Effector CD8-positive, alpha-beta T cell (primary cell): ENCODE measurements at places on chromosomes 4 and X.
A peak's percentile ranks its signal among the peaks of the same experiment; 100 is the strongest.

DNA sequence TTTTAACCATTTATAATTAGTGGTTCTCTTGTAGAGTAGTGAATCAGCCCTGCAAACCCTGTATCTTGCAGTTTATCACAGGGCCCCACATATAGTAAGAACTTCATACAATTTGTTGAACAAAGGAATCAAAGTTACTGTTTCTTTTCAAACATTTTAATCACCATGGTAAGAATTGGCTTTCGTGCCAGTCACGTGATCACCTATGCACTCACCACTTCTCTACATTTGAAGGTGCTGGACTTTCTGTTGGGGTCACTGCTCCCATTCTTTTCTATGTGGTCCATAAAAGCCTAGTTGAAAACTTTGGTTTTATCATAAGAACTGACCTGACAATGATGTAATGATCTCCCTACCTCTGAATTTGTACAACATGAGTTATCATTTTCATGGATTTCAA, 426.4 kb upstream of the CPEB2 start:
- DNase-seq, result no peak

DNA sequence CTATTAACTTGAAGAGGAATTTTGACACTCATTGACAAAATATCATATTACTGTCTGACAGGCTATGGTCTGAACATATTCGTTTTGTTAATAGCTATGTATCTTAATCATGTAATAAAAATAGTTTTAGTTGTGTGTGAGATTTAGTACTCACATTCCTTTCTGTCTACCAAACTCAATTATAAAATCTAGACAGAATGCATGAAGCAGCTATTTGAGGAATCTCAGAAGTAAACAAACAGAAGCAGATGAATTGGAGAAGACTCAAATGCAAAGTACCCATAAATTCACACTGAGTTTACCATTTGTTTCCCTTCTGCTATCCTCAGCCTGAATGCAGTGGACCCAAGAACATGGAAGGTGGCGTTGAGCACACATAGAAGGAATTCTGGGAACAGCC, 841.6 kb upstream of the AADAT start:
- DNase-seq, result no peak

GRCh38 chr4:146243141-146243882, 29.0 kb downstream of the REELD1 start:
- DNase-seq, result peak; percentile 26

GRCh38 chr4:146040623-146041022, 102.0 kb upstream of the ZNF827 start:
- DNase-seq, result no peak

DNA sequence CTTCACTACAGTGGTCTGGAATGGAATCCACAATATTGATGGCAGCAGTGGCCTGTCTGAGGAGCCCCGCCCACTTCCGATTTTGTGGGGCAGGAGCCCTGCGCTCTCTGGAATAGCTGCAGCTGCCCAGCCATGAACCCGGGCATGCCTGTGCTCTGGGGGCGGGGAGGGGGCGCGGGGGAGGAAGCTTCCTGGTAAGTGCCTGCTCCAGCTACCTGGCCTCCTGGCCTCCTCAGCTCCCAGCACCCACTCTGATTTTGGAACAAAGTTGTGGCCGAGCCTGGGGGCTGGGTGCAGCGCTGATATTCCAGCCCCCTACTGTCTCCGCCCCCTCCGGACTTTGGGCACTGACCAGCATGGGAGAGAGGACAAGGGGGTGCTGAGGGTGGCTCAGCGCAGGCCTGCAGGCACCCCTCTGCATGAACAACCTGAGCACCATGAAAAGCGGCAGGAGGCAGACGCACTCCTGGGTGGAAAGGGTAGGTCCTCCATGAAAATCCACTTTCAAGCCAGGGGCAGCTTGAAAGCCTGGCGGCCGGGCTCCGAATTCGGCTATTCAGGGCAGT, 972.7 kb upstream of the AGA start:
- DNase-seq, result no peak

- no peak for DNase-seq
Observed at GRCh38 chrX:41419082-41419481, 28.1 kb upstream of the NYX start.

DNA sequence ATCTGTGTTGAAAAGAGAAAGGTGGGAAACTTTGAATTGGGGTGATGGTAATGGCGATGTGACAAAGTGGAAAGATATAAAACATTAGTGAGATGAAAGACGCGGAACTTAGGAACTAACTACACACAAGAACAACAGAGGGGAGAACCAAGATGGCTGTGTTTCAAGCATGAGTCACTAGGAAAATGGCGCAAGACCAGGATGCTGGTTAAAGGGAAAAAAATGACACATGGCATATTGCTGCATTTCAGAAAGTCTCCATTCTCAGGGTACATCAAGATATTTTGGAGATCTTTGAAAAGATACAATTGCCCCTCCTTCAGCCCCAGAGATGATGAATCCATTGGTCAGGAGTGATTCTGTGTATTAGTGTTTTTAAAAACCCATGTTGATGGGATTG, 164.4 kb downstream of the FBXO8 start:
- DNase-seq, result no peak

- no peak for DNase-seq
Observed at GRCh38 chr4:2743518-2744445, 12.4 kb downstream of the TNIP2 start.

DNA sequence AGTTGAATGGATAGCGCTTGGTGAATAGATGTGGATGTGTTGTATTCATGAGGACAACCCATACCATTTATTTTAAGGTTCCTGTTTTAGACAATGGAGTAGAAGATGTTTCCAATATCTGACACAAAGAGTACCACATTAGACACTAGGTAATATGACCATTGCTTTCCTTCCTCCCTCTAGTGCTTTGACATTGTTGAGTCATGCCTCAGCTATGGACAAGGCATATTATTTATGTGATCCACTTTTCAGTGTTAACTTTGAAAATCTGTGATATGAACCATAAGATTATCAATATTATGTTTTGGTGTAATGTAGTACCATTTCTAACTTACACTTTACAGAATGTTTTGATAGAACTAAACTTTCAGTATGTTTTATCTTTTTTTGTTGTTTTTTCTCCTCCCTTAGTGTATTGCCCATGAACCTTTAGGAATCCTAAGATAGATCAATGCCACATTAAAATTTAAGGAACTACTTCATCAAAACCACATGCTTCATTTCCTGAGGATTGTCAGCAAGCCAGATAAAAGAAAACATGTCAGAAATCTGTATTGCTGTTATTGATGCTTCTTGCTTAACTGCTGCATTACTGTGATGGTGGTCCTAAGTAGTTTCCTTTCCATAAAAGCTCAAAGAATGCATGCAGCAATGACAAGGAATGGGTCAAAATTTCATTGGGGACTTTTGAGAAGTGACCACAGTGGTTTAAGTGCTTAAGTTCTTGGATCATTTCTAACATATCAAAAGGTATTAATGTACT, 105.0 kb downstream of the PCDH7 start:
- DNase-seq, result no peak

DNA sequence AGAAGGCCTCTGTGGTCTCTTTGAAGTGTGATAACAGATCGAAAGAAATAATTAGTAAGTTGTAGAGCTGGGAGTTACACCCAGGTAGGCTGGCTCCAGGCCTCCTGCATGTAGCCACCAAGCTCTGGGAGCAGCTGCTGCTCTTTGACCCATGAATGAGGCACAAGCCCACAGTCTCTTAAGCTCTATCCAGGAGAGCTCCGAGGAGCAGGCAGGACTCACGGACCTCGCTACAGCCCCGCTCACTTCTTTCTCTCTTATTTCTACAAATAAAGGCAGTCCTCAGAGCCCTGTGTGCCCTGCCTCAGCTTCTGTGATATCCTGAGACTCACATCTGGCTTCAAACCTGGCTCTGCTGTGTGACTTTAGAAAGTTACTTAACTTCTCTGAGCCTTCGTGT, 86.9 kb downstream of the EVC start:
- DNase-seq, result no peak

DNA sequence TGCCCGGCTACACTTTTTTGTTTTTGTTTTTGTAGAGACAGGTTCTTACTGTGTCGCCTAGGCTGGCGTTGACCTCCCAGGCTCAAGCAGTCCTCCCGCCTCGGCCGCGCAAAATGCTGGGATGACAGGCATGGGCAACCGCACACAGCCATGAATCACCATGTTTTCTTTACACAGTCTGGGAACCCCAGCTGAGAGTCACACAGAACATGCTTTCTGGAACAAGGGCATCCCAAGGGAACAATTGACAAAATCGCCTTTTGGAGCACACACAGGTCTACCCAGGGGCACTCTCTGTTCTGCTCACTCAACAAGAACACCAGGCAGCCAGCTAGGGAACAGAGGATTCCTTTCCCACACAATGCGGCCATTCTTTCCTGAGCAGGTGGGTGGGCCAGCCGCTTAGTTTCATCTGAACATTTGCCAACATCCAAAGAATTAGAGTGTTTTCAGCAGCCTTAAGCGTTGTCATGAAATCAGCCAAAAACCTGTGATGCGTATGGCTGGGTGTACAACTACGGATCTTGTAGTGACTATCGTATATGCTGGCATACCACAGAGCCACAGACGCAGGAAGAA, 15.7 kb downstream of the PRKX start:
- no peak for DNase-seq

GRCh38 chr4:70734971-70735370, 13.2 kb downstream of the RUFY3 start:
- DNase-seq, result no peak

- no peak for DNase-seq
Observed at GRCh38 chrX:148823986-148824385, 323.6 kb downstream of the AFF2 start.

DNA sequence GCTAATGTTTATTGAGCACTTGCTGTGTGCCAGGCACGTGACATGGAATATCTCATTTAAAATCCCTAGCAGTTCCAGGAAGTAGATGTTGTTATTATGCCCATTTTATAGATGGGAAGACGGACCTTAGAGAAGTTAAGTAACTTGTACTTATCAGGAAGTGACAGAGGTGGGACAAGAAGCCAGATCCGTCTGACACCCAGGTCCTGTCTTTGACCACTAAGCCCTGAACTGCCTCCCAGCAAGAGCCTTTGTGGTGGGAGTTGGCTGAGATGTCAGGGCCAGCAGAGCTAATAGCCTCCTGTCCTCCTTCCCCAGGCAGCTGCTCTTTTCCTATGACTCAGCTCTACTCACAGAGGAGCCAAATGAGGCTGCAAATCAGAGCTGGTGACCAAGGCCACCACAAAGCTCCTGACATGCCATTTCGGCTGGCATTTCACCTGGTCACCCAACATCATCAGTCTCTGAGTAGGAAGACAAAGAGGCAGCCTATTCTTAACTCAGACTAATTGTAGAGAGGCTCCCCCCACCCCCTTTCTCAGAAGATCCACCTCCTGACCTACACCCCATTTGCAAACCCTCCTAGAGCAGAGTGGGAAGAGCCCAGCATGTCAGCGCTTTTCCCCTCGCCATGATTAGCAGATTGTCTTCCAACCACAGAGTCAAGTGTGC, 175.1 kb upstream of the KIT start:
- DNase-seq, result no peak
